ENCODE measurements at places on chromosomes 11 and 22.

GRCh38 chr11:59259867-59260475 lies 47.2 kb upstream of the MPEG1 start:
- DNase-seq: no peak

DNA sequence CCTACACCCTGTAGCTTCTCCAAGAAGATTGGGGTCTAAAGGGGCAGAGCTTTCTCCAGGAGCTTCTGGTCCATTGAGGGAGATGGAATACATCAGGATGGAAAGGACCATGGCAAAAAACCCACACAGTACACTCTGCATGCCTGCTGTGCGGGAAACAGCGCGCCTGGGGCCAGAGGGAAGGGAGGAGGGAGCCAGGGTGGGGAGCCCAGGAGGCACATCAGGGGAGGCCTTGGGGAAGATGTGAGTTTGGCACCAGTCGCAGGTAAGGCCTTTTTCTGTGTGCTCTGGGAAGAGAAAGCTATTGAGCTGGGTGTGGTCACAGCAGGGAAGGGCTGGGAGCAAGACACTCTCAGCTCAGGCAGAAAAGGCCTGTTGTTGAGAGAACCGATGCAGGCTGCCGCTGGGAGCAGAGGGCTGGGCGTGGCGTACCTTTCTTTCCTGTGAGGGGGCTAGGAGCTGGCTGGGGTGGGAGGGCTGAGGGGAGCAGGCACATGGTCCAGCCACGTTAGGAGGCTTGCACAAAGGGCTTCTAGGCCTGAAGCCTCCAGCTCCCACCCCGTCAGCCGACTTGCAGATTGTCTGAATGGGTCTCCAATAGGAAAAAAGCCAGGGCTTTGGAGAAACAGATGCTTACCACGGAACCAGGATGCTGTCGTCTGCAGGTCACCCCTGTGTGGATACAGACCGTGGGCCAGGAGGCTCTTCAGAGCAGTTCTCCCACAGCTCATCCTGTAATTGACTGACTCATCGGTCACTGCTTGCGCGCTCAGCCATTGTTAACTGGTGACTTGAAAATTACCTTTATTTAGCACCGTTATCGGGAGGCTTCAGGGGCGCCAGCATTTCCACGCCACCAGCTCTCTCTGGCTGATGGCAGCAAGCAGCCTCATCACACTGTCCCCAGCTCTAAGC lies 237.3 kb downstream of the ST3GAL4 start:
- no peak for DNase-seq

GRCh38 chr11:73792584-73792983 lies 4.9 kb downstream of the MRPL48 start:
- DNase-seq: no peak

DNA sequence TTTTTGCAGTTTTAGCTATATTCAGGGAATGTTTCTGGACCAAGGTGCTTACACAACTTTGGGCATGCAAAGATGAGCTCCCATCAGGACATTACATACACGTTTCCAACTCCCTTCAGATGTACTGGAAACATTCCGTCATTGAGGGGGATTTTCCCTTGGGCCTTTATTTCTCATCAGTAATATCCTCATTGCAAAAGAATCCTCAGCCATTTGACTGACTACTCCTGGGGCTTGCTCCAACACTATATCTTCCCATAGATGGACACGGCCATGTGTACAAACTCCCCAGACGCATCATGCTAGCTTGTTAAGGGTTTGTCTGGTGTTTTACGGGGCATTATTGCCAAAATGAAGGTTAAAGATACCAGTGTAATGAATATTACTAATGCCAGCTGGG lies 59.3 kb upstream of the NUP160 start:
- DNase-seq: no peak

DNA sequence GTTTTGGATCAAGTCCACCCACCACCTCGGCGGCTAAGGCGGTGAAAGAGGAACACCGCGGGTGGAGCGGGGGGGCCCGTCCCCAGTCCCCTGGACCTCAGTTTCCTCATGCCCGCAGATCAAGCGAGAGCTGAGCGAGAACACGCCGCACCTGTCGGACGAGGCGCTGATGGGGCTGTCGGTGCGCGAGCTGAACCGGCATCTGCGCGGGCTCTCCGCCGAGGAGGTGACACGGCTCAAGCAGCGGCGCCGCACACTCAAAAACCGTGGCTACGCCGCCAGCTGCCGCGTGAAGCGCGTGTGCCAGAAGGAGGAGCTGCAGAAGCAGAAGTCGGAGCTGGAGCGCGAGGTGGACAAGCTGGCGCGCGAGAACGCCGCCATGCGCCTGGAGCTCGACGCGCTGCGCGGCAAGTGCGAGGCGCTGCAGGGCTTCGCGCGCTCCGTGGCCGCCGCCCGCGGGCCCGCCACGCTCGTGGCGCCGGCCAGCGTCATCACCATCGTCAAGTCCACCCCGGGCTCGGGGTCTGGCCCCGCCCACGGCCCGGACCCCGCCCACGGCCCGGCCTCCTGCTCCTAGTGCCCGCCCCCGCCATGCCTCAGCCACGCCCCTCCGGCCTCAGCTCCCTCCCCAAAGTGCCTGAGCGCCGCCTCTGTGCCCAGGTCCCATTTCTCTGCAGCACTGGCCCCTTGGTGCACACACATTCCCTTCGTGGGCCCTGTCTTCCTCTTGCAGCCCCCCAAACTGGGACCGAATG lies 12.7 kb downstream of the MAFF start:
- DNase-seq: peak; percentile 9

GRCh38 chr11:31120428-31120827 lies 249.1 kb downstream of the DCDC1 start:
- no peak for DNase-seq

GRCh38 chr22:33757041-33757801 lies 163.1 kb downstream of the LARGE1 start:
- no peak for DNase-seq

GRCh38 chr22:24236656-24237055 lies 8.2 kb downstream of the GGT5 start:
- DNase-seq: no peak

- DNase-seq: no peak
Measured at GRCh38 chr11:57430952-57431351, 4.0 kb upstream of the SLC43A3 start.

DNA sequence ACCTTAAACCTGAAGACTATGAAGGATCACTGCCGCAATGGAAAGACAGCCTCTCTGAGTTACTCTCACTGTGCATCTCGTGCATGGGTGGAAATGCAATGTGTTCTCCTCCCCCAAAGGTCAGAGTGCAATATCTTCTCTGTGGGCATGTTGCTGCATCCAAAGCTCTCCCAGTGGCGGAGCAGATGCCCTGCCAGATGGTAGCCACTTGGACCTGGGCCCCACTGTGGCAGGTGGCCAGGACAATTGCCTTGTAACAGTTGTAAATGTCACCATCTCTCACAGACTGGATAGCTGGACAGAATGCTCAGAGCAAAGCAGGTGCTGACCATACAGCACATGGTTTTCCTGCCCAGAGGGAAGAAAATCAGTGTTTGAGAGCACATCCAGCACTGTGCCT lies 542.0 kb downstream of the FAM181B start:
- no peak for DNase-seq

DNA sequence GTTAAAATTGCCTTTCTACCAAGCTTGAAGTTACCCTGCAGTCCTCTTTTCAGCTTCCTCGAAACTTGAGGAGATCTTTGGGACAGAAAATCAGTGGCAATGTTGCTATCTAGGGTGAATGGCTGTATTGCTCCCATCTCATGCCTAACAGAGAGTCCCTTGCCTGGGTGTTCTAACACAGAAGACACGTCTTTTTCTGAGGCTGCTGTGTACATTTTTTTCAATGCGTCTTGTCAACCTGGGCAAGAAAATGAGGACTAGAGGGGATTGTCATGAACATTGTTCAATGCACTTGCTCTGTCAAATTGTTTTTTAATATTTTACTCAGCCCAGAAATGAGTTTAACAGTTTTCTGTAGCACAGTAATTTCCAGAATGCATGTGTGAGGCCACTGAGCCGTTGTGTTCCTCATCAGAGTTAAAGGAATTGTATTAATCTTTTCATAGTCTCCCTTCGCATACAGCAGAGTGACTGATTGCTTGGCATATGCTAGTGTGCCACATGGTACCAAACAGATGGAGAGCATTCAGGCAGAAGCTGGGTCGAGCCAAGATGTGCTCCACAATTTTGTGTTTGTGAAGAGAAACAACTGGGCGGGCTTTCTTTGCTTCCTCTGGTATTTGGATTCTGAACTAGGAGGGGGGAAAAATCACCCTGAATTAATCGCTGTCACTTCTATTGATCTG lies 86.0 kb downstream of the CASP12 start:
- no peak for DNase-seq

DNA sequence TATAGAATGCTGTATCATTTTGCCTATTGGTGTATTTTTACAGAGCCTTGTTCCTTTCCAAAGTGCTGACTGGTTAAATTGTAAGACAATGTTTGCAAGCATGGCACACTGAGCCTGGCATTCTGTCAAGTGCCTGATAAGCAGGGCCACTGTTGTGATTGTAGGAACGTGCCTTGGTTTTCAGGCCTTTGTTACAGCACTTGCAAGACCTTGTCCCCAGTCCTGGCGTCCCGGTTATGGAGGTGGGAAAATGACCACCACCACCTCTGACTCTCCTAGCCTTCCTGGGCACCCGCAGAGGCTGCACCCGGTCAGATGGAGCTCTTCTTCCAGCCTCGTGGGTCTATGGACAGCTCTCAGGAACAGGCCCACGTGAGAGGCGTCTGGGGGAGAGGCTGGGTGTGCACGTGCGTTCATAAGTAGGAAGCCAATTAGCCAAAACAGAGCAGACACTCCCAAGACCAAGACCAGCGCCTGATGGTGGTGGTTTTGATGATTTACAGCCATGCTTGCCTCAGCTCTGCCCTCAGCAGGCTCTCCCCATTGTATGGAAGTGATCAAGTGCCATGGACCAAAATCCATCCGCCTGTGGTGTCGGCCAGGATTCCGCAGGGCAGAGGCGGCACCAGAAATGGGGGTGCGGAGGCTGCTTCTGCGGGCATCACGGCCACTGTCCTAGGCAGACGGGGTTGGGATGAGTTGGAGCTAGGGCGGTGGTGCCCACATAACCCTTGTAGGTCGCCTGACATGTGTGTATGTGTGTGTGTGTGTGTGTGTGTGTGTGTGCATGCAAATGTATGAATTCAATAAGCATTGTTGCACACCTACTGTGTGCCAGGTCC lies 89.8 kb downstream of the RTL6 start:
- no peak for DNase-seq

- no peak for DNase-seq
Measured at GRCh38 chr11:128862908-128863660, 4.0 kb downstream of the KCNJ1 start.

- DNase-seq: no peak
Measured at GRCh38 chr11:100706179-100706578, 19.1 kb downstream of the ARHGAP42 start.

- DNase-seq: no peak
Measured at GRCh38 chr11:78371221-78371891, 46.3 kb downstream of the GAB2 start.

DNA sequence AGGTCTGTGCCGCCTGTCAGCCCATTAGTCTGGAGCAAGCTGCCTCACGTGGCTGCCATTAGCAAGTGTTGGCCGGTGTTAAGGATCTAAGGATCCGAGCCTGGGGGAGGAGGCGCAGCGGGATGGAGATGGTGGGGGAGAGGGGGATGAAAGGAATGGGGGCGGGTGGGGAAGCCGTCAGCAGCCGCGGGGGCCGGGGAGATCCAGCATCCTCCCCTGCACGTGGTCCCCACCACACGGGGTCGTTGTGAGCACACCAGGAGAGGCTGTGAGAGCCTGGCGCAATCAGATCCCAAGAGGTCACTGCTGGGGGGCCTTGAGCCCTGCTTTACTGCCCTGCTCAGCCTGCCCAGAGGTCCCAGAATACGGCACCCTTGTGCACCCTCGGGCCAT lies 7.3 kb downstream of the CABP7 start:
- no peak for DNase-seq

DNA sequence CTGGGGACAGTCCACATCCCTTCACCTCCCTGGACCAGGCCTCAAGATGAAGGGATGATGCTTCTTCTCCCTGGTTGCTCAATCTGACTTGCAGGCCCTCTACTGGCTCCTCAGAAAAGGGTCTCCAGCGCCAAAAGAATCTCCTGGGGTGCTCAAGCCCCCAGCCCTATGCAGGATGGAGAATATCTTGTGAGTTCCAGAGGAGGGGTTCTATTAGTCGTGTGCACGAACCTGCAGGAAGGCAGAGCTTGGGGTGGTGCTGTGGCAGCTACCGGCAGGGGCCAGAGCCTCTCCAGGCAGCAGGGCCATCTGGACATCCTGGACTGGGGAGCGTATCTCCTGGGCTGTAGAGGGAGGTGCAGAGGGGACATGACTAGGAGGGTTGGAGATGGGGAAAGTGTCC lies 1339.5 kb downstream of the BRD1 start:
- DNase-seq: no peak

GRCh38 chr22:37363261-37363992 lies 63.9 kb downstream of the ELFN2 start:
- no peak for DNase-seq

GRCh38 chr22:18091916-18092526 lies 14.2 kb downstream of the PEX26 start:
- DNase-seq: no peak

DNA sequence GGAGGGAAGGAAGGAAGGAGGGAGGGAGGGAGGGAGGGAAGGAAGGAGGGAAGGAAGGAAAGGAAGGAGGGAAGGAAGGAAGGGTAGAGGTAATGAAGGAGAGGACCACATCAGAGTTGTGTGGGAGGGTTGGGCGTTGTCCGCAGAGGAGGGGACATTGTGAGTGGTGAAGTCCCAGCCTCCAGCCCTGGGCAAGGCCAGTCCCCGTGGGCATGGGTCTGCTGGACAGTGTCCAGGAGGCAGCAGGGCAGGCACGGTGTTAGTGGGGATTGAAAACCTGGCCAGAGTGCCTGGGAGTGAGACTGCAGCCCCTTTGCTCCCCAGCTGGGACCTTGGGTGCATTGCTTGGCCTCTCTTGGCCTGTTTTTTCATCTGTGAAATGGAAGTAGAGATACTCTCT lies 1462.3 kb downstream of the BRD1 start:
- DNase-seq: no peak

GRCh38 chr11:35911616-35912165 lies 32.2 kb upstream of the LDLRAD3 start:
- DNase-seq: no peak

- DNase-seq: no peak
Measured at GRCh38 chr11:60977224-60977623, 5.7 kb downstream of the CD6 start.

DNA sequence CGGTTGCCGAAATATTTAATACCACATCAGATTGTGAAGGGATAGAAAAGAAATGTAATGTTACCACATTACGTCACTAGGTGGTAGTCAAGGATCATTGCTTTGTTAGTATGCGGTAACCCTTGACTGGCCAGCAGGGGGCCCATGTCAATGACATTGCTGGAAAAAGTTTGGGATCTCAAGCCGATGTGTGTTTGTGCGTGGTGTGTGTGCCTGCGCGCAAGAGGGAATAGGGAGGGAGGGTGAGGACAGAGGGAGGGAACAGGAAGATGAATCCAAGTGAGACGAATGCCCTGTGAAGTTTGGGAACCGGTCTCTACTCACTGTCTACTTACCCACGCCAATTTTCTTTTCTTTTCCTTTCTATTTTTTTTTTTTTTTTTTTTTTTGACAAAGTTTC lies 10.7 kb upstream of the MRGPRX2 start:
- no peak for DNase-seq

GRCh38 chr11:76880314-76880713 lies 19.6 kb downstream of the ACER3 start:
- no peak for DNase-seq

Measured in activated naive CD4-positive, alpha-beta T cell (primary cell).